SHP77 (cell line): ENCODE measurements at places on chromosomes 16 and 17.

DNA sequence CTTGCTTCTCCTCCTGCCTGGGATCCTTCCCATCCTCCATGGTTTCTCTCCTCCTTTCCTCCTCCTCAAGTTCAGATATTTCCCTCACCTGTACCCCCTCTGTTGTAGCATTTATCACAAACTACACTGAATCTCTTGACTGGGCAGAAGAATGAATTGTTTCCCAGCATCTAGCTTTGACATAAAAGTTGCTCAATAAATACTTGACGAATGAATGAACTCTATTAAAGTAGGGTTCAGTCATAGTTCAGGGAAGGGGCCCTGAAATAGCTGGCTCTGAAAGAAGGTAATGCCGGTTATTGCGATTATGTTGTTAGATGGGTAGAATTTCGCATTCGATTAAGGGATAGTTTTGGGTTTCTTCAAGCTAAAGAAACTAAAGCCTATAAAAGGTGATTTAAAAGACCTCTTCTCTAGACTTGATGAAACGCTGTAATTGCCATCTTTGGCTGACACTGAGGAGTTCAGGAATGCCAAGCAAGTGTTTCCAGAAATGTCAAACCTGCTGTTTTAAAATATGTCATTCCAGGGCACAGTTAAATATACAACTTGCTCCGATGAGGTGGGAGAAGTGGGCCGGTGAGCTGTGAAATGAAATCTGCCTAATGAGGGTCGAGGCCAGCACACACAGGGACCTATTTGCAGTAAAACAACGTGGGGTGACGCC lies 1.0 kb upstream of the CPD start:
- no peak for DNase-seq

- no peak for DNase-seq
These were observed 31.6 kb upstream of the ZCCHC14 start for GRCh38 chr16:87524407-87524806.

- no peak for DNase-seq
These were observed 116.2 kb downstream of the C17orf67 start for GRCh38 chr17:56717471-56717870.

DNA sequence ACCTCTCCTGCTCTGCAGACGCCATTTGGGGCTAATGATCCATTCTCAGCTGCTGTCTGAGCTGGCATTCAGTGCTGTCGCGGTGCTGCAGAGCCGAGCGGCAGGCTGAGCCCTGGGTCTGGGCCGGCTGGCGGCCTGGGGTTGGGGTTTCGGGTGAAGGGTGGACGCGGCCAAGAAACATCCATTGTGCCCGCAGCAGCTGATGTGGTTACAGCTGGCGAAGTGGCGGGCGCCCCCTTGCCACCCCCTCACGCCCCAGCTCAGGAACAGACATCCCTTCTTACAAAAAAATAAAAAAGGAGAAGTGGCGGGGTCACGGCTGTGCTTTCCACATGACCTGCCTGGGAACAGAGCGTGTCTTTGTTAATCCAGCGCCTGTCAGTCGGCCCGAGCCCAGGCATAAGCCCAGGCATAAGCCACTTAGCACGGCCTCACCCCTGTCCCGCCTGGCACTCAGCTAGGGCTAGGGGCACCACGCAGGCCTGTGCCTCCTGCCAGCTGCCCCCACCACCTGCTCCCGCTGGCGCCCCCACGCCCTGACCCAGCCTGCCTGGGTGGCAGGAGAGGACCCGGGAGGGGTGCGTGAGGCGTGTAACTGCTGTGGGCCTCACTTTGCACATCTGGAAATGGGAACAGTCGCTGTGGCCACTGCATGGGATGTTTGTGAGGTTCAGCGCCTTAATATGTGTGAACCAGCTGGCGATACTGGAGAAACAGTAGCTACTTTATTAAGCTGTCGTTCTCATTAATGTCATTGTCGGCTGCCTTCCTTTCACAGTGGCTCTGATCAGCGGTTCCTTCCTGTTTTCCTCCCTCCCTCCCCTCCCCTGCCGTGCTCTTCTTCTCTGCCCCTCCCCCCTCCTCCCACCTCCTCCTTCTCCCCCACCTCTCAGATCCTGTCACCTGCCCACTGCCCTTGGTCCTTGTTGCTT lies 197.7 kb upstream of the CIBAR2 start:
- no peak for DNase-seq
